ENCODE measurements at places on chromosomes 5 and 9.

- no peak for DNase-seq
These were observed 314.7 kb upstream of the ADAMTSL1 start for GRCh38 chr9:18159254-18159653.

DNA sequence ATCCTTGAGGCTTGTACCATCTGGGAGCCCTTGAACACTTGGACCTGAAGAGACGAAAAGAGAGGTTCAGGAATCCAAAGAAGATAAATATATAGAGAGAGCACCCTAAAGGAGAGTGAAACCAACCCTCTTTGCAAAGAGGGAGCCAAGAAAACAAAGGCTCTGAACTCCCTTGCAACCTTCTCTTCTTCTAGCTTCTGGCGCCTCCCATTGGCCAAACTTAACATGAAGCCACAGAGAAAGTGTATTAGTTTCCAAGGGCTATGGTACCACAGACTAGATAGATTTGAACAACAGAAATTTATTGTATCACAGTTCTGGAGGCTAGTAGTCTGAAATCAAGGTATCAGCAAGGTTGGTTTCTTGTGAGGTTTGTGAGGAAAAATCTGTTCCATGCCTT, 175.1 kb downstream of the HCN1 start:
- no peak for DNase-seq

DNA sequence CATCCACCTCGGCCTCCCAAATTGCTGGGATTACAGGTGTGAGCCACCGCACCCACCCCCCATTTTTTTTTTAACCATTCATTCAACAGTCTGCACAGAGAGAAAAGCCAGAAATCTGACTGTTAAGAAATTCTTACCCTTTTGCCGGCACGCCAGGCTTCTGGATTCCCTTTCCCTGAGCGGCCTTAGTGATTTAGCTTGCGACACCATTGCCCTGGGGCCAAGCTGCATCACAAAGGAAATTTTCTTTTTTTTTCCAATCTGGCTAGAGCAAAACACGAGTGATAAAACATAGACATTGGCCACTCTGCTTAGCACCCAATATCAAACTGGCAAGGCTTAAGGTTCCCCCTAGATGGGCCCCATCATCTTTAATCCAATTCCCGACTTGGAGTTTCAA, 21.2 kb upstream of the ATOSB start:
- DNase-seq = no peak

DNA sequence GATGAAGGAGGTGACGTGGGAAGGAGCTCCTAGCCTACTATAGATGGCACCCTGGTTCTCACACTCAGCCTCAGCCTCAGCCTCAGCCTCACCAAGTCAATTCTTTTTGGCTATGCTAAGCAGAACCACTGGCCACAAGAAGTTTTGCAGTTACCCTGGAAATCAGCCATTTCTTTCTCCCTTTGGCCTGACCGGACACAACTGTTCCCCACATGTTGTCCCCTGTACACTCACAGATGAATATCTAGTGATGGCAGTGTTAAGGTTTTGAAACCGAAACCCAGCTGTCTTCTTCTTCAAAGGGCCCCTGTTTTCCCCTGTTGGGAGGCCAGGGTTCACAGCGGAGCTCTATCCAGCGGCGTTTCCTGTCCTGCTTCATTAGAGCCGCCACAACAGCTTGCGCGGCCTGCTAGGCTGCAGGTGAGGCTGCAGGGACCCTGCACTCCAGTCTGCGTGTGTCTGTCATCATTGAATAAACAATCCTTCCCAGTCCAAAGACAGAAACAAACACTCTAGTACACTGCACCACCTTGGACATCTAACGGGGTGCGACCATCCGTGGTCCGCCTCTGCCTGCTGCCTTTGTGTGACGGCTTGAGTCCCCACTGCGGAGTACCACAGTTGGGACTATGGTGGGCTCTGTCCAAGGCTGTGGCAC, 250.5 kb downstream of the DENND1A start:
- DNase-seq = peak; percentile 20

GRCh38 chr9:114190563-114190905, 35.2 kb downstream of the COL27A1 start:
- no peak for DNase-seq

DNA sequence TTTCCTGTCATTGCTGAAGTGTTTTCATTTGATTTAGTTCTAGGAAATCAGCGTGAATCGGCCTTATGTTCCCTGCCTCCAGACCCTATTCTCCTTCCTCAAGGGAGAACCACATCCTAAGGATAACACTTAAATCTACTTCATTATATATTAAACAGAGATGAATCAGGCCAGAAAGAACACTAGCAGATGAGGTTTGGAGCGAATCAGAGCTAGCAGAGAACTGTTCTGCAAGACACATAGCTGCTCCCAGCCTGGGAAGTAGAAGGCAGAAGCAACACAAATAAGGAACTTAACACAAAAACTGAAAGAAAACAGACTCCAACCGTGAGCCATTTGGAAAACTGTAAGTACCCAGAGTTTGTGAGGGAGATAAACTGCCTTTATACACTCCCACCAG, 718.2 kb downstream of the SEMA5A start:
- no peak for DNase-seq

- DNase-seq = no peak
These were observed 418.0 kb downstream of the SPATA31D1 start for GRCh38 chr9:82406456-82407085.

DNA sequence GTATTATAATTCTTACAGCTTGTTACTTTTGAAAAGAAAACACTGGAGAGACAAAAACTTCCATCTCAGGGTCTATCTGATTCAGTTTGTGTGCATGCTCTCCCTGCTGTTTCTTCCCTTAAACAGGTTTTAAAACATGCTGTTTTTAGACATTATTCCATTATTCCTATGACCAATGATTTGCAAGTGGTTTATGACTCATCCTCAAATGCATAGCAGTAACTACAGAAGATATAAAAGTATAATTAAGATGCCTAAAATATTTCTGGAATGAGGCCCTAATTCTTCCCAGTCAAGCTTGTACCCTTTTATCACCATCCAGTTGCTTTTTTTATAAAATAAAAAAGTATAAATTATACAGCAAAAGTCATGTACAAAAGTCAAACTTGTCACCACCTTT, 3.7 kb downstream of the DTWD2 start:
- no peak for DNase-seq

DNA sequence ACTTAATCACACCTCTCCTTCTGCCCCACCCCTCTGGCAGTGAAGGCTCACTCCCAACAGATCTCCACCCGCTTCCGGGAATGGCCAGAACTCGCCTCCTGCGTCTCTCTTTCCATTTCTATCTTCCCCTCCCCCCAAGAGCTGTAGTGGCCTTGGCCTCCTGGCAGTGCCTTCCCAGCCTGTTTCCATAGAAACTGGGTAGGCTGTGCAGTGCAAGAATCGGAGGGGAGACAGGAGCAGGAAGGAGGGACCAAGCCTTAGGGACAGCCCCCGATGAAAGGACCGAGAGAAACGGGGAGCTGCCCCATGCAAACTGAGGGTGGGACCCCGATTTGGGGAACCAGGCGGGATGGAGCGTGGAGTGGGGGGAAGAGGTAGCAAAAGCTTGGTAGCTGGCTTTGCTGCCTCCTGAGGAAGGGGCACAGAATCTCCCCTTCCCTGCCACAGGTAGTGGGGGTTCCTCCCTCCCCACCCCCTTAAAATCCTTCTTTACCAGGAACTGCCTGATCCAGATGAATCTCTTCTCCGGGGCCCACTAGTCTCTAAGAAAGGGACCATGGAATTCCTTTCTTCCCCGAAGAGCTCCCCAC, 4.5 kb upstream of the PCDH1 start:
- DNase-seq = no peak

- no peak for DNase-seq
These were observed 474.3 kb upstream of the KIF2A start for GRCh38 chr5:61831736-61832135.

DNA sequence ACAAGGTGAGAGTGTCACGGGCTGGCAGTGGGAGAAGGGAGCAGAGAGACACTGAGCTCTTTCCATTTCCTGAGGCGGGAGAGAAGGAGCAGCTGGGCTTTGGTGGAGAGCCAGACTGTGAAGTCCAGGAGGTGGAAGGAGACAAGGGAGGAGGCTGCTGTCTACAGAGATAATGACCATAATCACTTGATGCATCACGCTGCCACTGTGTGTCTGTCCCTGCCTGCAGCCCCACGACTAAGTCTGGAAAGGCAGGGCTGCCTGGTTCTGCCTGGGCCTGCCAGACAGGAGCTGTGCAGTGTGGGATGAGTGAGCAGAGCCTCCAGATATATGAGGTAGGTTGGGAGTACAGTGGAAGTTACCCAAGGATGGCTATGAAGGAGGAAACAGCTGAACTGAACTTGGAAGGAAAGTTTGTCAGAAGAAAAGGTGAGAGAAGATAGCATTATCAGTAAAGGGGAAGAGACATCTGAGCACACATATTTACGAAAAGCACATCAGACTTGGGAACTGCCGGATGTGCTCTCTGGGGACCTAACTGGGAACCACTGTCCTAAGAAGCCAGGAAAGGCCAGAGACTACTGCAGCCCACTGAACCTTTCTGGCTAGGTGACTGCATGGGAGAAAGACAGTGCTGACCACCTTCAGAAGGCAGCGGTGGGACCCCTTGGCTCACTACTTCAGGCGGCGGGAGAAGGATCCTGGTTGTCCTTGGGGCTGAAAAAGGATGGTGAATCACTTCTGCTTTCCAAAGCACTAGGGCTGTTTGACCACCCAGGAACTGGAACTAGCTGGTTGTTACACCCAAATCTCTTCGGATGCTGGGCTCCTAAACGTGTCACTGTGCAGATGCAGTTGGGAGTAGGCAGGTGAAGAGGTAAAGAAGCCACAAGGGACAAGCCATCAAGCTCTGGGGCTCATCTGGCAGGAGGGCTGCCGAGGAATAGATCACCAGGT, 12.8 kb upstream of the DDX41 start:
- DNase-seq = no peak

GRCh38 chr5:43891112-43891511, 288.1 kb downstream of the NNT start:
- DNase-seq = no peak

GRCh38 chr5:141779503-141779973, 97.5 kb upstream of the ARAP3 start:
- no peak for DNase-seq

DNA sequence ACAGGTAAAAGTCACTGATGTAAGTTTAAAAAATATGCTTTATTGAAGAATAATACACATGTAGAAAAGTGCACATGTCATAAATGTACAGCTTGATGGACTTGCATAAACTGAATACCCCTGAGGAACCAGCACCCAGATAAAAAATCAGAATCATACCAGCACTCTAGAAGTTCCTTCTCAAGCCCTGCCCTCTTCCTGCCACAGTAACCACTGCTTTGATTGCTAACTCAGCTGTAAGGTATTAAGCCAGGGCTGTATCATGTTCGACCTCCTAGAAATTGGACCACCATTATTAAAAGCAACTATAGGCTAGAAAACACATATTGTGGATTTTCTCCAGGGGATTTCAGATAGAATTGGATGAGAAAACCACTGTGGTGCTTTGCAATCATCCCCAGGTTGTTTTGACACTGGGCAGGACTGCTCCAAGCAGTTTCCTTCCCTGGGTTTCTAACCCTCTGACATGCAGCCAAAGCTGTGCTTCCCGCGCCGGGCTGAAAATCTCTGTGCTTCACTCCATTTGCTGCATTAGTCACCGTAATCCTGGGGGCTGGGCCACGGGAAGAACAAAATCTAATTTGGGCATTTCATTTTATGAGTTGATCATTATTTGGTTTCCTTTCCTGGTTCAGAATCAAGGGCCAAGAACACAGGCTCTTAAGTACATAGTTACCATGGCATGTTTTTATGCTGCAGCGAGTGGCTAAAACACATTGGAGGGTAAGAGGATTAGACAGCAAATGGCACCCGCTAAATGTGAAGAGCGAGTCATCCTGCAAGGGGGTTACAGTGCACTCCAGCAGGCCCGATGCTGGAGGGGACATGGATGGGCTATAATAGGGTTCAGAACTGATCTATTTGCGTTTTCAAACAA, 139.4 kb upstream of the IL12B start:
- peak; percentile 20 for DNase-seq

DNA sequence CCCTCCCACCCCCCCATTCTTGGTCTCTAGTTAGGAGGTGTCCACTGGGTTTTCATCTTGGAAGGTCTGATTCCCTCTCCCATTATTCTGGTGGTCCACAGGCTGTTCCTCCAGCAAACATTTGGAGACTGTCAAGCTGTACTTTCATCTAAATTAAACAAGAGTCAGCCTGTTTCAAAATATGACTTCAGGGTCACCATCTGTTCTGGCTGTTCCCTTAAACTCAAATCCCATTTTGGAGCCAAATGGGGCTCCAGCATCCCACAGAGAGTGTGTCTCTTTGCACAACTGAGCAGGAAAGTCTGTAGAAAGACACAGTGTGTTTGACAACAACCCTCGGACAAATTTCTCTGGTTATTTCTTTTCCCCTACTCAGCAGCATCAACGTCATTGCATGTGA, 20.5 kb downstream of the COL15A1 start:
- no peak for DNase-seq

GRCh38 chr9:136964171-136964689, 12.2 kb downstream of the LCN12 start:
- DNase-seq = no peak

DNA sequence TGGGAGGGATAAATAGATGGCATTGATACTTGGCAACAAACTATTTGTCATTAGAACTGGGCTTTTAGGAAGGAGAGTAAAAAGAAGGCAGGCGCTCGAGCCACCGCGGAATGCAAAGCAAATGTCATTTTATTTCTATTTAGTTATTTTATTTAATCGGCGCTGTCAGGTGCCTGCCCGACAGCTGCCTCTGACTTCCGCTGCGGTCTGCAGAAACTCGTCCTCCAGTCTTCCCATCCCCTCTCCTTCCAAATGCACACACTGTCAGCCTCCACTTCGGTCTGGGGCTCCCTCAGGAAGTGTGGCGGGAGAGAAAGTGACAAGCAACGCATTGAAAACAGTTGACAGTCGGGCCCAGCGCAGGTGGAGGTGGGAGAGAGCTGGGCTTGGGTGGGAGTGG, 29.3 kb downstream of the ASS1 start:
- DNase-seq = no peak

DNA sequence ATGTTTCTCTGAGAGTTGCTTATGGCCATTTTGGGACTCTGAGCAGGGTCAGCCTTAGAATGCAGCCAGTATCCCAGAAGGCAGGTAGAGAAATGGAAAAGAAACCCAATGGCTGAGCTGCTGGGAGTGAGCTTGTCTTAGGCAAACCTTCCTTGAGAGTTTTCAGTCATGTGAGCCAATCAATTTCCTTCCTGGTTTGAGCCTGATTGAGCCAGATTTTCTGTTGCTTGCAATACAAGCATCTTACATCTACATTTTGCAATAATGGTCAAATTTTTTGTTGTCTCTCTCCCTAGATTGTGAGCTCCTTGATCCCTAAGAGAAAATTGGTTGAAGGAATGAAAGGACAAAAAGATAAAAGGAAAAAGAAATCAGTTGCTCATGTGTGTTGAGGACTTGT, 155.3 kb downstream of the SNX18 start:
- no peak for DNase-seq

- DNase-seq = no peak
These were observed 31.1 kb upstream of the ANKRD18A start for GRCh38 chr9:38651400-38652042.

DNA sequence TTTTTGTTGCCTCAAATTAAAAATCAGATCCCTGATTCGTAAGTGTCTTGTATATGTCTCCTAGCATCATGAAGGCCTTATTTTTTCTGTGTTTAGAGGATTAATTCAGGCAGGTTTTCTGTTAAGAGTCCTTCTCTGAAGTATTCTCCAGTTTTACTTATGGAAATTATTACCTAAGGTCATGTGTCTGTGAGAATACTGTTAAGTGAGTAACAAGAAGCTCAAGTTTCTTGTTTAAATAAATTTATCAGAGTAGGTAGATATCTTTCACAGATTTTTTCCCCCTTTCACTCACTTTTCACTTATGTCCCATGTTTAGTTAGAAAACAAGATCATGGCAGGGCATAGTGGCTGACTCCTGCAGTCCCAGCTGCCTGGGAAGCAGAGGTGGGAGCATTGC, 233.6 kb downstream of the KDM4C start:
- no peak for DNase-seq

- DNase-seq = no peak
These were observed 40.0 kb downstream of the CPLANE1 start for GRCh38 chr5:37208883-37209797.
